ENCODE measurements at places on chromosomes 16 and 17. TPM values are rescaled to one million over a fixed set of nuclear protein-coding genes. Genes with fewer than 3 reads are reported as not detected.

DNA sequence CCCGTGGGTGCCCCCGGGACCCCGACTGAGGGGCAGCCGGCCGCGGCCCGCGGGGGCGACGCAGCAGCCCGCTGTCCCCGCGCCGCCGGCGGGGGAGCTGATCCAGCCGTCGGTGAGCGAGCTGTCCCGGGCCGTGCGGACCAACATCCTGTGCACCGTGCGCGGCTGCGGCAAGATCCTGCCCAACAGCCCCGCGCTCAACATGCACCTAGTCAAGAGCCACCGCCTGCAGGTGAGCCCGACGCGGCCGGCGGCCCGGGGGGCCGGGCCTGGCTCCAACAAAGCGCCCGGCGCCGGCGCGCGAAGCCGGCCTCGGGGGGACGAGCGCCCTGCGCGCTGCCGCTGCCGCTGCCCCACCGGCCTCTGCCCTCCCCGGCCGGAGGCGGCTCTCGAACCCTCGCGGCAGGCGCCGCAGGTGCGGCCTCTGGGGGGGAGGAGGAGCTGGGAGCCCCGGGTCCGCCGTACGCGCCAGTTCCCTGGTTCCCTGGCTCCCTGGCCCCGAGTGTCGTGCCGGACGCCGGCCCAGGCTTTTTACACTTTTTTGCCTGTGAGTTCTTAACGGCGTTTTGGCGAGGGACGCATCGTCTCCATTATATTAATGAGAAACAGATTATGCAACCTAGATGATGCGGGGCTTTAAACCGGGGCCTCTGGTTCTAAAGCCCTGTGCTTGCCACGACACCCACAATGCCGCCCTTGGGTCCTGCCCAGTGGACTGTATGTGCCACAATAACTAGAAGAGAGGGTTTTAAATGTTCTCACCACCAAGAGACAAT lies 521 bp downstream of the ATMIN start:
- no peak for DNase-seq

DNA sequence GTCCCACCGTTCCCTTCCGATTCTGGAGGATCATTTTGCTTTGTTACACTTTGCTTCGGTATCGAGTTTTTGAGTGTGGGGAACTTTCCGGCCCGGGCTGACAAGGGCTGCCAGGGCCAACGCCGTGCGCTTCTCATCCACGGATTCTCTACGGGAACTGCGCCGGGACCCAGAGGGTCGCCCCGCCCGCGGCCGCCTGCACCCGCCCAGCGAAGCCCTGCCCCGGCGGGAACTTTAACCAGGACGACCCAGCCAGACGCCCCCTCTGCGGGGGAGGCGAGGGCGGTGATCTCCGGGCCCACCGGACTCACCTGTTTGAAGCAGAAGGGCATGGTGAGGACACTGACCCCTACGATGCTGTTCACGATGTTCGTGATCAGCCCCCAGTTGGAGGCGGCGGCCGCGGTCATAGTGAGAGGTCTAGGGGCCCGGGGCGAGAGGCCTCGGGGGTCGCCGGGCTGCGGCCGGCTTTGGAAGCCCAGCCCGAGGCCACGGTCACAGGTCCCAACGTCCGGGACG lies 536 bp downstream of the SLC38A10 start:
- DNase-seq, result no peak

GRCh38 chr16:3157229-3158025 lies 22.6 kb downstream of the ZNF213 start:
- DNase-seq, result peak; percentile 73

Gene CCL5
- 0.16 TPM for polyA plus RNA-seq

Gene DNAI2
- polyA plus RNA-seq, result not detected

Gene IGSF6
- not detected for polyA plus RNA-seq

Gene HSD17B2
- polyA plus RNA-seq, result 0.60 TPM

DNA sequence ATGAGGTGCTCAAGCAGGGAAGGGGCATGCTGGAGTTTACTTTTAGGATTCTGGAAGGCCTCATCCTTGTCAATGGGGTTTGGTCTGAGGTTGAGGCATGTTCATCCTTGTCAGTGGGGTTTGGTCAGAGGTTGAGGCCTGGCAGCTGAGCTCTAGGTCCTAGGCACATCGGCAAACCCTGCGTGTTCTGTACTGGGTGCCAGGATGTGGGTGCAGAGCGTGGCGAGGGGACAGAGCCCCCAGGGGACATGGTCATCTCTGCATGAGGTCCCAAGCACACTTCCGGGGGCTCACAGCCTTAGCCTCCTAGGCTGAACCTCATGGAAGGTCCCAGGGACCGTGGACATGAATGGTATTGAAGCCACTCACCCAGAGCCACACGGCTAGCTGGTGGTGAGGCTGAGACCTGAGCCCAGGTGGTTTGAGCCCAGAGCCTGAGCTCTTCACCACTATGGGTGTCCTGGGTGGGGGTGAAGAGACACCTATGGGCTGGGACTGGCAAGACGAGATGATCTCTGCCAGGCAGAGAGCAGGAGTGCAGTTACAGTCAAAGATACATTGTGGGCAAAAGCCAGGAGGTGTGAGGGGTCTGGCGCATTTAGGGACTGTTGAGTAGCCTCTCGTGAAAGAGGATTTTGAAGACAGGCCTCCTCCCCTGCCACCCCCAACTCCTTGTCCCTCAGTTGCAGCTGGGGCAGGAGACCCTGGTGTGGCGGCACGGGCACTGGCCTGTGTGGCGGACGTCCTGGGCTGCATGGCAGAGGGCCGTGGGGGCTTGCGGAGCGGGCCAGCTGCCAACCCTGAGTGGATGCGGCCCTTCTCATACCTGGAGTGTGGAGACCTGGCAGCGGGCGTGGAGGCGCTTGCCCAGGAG lies 19.3 kb downstream of the FCSK start:
- DNase-seq, result no peak

- DNase-seq, result no peak
Measured at GRCh38 chr17:12342161-12342560, 321.5 kb downstream of the MAP2K4 start.

Data from BJ (cell line).